ENCODE measurements at places on chromosomes 5 and 9.
A peak's percentile ranks its signal among the peaks of the same experiment; 100 is the strongest.

DNA sequence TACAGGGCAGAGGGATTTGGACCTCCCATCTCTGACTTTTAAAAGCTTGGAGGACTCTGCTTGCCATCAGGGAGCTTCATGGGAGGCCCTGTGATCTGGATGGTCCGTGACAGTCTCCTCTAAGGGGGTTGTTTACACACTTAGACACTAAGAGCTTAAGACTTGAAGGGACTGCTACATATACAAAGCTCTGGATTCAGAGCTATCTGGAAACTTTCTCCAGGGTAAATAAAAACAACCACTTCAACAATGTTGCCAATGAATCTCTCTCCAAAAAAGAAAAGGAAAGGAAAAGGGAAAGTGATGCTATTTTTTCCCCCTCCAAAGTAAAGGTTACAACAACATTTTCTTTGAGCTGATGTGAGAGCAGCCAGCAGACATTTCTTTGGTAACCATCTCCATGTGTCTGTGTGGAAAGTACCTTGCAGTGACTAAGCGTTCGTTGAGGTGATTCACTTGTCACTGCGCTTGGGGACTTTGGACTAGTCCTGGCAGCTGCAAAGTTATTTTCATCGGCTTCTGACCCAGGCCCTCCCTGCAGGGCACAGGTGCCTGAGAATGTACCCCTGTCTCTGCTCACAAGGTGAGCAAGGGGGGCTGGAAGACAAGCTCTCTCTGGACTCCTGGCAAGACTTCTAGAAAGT lies 262.1 kb upstream of the KLF4 start:
- DNase-seq: no peak

GRCh38 chr9:121725008-121725775 lies 73.8 kb downstream of the DAB2IP start:
- no peak for DNase-seq

DNA sequence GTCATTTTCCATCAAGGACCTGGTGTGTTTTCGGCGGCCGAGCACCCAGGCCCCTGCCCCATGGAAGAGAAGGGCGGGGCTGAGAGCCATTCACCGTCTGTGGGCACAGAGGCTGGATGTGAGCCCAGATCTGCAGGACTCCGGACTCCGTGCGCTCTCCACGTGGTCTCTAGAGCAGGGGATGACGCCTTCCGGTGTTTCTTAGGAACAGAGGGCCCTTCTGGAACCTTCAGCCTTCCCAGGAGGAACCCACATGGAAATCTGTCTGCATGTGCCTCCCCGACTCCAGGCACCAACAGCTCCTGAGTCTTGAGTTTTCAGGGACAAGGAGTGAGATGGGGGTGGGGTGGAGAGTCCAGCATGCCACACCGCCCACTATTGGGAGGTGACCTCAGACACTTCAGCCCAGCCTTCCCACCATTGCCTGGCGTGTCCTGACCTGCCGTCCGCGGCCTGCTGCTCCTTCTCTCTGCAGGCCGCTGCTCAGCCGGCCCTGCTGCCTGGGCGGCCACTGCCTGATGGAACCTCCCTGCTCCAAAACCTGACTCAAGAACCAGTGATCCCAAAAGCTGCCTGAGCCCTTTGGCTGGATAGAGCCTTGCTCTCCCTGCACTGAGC lies 2.4 kb upstream of the RXRA start:
- no peak for DNase-seq

DNA sequence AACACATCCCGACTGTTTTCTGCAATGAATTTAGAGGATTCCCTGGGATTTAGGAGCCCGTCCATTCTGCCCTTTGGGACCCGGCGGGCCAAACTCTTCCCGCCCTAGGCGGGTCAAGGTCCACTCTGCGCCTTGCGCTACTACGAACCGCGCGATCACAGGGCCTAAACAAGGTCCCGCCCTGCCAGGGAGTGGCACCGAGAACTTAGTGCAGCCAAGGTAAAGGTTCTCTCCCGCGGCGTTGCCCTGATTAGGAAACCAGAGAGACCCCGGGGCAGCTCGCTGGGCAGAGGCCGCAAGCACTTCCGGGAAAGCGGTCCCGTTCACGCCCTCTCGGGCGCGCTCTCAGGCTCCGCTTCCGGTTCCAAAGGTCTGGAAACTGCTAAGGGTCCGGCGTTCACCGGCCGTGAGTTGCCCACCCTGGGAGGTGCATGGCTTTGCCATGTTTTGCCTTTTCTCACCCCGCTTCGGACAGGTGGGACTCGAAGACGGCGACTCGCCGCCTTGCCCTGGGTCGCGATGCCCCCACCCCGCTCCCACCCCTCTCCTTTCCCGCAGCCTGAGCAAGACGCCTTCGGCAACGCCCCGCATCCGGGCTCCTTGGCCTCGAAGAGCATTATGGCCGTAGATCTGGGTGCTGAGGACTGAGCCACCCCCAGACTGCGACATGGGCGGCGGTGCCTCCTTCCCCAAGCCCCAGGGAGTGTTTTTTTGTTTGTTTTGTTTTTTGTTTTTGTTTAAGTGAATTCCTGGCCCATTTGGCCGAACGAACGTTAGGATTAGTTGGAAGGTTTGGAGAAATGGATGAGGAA lies 23.4 kb downstream of the HNRNPK start:
- peak; percentile 45 for DNase-seq

GRCh38 chr9:35553670-35554543 lies 51.2 kb upstream of the TESK1 start:
- DNase-seq: no peak

DNA sequence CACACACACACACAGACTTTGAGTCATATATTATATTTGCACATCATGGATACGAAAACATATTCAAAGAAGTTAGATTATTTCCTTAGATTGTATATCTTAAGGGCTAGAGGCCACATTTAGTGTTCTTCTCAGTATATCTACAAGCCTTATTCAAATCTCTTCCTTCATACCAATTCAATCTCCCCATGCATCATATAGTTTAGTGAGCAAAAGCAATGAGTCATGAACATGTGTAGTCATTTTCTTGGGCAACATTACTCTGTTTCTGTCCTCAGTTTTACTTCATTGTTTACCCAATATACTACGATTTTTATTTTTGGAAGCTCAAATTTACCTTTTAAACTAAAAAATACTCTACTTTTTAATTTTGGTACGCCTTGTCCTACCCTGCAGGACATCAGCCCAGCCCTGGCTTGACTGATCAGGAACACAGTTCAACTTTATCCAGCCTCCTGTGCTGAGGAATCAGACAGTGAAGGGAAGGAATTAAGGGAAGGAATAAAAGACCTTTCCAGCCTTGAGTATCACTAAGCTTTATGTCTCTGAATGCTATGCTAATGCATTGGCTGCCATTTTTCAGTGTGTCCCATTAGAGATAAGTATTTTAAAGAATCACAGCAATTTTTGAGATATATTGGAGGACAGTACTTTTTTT lies 101.7 kb upstream of the FST start:
- DNase-seq: no peak

- DNase-seq: no peak
These were observed 5.7 kb downstream of the IL3 start for GRCh38 chr5:132065951-132066701.

- no peak for DNase-seq
These were observed 35.2 kb downstream of the RAI14 start for GRCh38 chr5:34691326-34691725.

GRCh38 chr5:176690911-176691310 lies 43.6 kb downstream of the TSPAN17 start:
- no peak for DNase-seq

DNA sequence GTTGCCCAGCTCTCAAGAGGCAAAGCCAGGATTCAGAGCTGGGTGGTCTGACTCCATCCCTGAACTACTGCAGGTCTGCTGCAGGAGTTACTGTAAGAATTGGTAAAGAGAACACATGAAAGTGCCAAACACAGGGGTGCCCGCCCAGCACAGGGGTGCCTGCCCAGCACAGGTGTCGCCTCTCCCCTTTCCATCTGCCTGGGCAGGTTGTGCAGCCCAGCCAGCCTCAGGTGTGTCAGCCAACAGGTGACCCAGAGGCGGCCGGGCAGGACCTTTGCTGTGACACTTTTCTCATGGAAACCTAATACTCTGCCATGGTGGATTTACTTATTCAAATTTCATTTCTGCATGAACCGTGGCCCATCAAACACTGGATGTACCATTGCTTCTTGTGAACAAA lies 289.7 kb upstream of the IRX4 start:
- no peak for DNase-seq

DNA sequence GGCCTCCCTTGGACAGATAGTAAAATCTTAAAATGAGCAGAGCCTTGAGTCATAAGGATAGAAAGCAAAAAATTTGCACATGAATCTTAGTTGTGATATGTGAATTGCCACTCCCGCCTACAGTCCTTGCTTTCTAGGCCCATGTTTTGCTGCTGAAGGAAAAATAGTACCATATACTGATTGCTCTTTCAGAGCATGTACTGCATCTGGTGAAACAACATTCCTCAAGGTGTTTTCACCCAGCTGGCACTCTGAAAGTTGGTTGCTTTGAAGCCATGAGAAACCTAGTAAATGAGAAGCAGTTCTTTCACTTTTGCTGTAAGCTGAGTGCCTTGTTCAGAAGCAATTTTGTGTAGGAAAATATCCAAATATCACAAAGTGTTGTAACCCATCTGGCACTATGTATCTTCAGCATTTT lies 10.3 kb downstream of the CDC37L1 start:
- no peak for DNase-seq

GRCh38 chr5:16550316-16550952 lies 66.4 kb downstream of the RETREG1 start:
- DNase-seq: no peak

DNA sequence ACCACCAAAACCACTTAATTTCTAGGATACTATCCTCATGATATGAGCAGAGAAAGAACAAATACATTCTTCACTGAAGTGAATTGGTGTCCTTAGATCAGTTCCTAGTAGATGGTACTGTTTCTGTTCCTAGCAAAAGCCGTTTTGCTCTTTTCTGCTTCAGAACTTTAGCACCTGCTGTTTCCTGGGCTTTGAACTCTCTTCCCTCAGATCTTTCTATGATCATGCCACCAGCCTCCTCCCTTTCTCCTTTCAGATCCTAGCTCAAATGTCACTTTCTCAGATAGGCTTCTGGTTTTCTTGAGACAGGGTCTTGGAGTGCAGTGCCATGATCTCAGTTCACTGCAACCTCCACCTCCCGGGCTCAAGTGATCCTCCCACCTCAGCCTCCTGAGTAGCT lies 118.0 kb downstream of the EGFLAM start:
- DNase-seq: no peak

DNA sequence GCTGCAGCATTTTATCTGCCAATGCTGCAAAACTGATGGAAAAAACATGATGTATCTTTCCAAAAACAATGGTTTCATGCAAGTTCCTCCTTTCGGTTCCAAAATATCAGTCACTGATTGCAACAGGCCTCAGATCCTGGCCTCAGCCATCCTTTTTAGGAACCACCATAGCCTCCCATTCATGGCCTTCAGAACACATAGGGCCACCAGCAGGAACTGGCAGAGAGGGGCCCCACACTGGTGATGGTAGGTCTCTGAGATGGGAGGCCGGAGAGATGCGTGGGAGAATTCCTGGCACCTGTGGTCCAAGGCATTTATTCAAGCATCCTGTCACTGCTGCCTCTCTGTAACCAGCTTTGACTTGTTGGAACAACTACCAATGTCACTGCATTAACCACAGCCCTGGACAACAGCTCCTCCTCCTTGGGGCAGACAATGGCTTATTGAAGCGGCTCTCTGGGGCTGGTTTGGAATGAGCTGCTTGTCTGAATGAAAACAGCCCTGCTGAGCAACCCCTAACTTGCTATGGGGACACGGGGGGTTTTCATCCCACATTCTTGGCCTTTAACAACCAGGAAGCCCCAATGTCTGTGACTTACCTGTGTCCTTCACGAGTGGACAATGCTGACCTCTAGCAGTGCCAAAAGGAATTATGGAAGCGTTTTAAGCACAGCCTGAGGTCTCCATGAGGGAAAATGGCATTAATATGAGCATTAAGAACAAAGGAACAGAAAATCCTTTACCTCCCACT lies 108.1 kb downstream of the LHFPL2 start:
- no peak for DNase-seq

GRCh38 chr9:88388203-88388885 lies at the start of gene SPIN1:
Gene SPIN1, plus strand, starts transcription at chr9:88388444. Its CDS starts 38,096 bp downstream, at chr9:88426540.
- peak; percentile 80 for DNase-seq

DNA sequence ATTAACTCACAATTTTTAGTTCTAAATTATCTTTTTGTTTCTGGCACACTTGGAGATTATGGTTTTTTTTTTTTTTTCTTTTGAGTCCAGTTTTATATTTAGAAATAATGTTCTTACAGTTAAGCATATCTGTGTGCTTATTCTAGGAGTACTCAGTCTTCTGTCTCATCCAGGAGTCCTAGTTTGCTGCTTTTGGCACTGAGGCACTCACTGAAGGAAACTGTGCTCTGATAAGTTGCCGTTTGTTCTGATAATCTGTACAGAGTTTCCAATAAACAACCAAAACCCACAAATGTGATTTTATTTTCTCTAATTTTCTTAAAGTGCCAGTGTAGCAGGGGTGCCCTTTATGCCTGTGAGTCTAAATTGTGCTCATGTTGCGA lies 251.0 kb downstream of the LRRC70 start:
- DNase-seq: no peak

DNA sequence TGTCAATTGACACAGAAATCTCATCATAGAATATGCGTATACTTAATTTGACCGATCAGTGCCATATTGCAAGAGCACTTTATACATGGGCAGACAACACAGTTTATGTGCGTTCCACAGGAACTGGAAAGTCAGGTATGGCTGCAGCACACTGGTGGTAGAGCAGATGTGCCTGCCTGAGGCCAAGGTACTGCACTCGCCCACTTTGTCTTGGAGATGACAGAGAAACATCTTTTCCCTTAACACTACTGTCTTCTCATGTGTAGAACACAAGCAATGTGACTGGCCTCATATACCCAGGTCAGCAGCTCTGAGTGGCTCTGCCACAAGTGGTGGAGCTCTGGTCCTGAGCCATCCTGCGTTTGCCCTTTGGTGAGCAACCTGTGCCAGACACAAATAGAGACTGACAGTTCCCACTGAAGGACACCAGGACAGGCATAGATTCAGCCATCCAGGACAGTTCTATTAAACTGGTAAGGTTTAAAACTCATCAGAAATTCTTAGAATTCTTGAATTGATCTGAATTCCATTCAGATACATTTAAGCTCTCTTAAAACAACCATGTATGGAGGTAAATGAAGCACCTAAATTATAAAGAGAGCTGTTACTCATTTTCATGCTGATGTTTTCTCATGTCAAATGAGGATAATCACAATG lies 21.0 kb upstream of the PPP2CA start:
- no peak for DNase-seq

- DNase-seq: no peak
These were observed 66.4 kb downstream of the SETX start for GRCh38 chr9:132288361-132288760.

- no peak for DNase-seq
These were observed 82.9 kb upstream of the VCAN start for GRCh38 chr5:83388608-83389007.

All from stimulated activated CD8-positive, alpha-beta memory T cell treated with anti-CD3 and anti-CD28 coated beads, Interleukin-4, amount 100 ng/mL, for 24 hours (primary cell).